SK-MEL-5 (cell line): ENCODE measurements at places on chromosomes 12 and 14. TPM values are rescaled to one million over a fixed set of nuclear protein-coding genes. Genes with fewer than 3 reads are reported as not detected.

Gene KRT83
- total RNA-seq = not detected in 2 replicates

GRCh38 chr12:121196902-121197301 is 13.0 kb upstream of the P2RX4 start:
- no peak for DNase-seq

GRCh38 chr12:105231396-105231795 is 4.6 kb downstream of the APPL2 start:
- no peak for DNase-seq

GRCh38 chr12:122200541-122201175 is 2.9 kb upstream of the B3GNT4 start:
- no peak for DNase-seq

Gene GNB3
- 0.08 TPM in 1 of 2 replicates, not detected in the other for total RNA-seq
